ENCODE measurements at places on chromosomes 12 and 14.
A peak's percentile ranks its signal among the peaks of the same experiment; 100 is the strongest.

GRCh38 chr14:93115821-93116675, at the start of gene ITPK1:
TSS of gene ITPK1 (minus strand) at chr14:93115925. CDS start at chr14:93115163, 762 bp downstream.
- DNase-seq, result peak; percentile 88

DNA sequence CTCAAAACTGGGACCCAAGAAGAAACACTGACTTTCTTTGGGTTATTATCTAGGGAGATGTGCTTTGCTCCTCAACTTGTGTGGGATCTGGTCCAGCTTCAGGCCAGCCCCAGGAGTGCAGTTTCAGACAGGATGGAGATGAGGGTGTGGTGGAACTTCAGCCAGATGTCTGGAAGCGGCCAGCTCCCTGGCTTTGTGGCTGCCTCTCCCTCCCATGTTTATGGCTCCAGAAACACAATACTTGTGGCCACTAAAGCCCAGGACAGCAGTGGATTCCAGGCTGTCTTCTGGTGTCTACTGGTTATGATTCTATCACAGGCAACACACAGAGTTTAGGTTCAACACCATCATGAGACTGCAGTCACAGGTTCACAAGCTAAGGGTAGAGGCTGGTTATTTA, 44.2 kb upstream of the EMP1 start:
- DNase-seq, result no peak

GRCh38 chr12:26828280-26829073, 4.5 kb downstream of the ITPR2 start:
- DNase-seq, result no peak

DNA sequence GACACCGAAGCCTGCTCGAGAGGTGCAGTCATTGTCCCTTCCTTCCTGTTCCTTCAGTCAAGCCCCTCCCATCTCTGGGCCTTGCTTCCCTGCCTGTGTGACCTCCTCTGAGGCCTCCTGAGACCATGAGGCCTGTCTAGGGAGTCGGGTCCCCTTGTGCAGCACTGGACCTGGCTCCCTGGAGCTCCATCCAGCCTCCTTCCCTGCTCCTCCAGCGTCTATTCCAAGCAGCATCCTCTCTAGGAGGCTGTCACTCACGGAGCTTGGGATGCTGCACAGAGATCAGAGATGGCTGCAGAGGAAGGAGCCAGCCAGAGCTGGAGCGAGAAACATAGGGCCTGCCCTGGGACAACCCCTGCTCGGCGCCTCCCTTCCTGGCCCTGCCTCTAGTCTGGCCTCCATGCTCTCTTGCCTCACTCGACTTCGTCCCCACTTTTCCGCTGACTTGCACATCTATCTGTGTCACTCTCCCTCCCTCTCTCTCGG, 142.7 kb downstream of the BCL11B start:
- DNase-seq, result no peak

GRCh38 chr14:34030864-34031263, 80.0 kb upstream of the EGLN3 start:
- peak; percentile 89 for DNase-seq

DNA sequence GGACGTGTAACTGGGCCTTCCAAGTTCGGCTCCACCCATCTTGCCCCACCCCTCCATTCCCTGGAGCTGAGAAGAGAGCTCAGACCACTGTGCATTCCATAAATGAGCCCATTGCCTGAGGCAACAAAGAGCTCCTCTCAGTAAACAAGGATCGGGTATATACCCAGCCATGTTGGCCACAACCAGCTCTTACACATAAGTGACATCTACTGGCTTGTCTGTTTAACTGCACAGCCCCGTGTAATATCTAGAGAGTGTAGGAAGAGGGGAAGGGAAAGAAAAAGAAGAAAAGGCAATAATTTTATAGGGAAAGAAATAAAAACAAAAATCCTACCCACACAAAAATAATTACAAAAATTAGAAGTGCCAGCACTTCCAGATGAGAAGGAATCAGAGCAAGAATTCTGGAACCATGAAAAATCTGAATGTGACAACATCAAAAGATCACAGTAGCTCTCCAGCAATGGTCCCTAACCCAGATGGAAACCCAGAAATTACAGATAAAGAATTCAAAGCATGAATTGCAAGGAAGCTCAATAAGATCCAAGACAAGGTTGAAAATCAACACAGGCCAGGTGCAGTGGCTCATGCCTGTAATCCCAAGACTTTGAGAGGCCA, 308.1 kb downstream of the RPAP3 start:
- no peak for DNase-seq

- DNase-seq, result no peak
Observed at GRCh38 chr14:72243309-72244293, 311.4 kb downstream of the RGS6 start.

- DNase-seq, result no peak
Observed at GRCh38 chr14:71048393-71048792, 141.1 kb downstream of the PCNX1 start.

DNA sequence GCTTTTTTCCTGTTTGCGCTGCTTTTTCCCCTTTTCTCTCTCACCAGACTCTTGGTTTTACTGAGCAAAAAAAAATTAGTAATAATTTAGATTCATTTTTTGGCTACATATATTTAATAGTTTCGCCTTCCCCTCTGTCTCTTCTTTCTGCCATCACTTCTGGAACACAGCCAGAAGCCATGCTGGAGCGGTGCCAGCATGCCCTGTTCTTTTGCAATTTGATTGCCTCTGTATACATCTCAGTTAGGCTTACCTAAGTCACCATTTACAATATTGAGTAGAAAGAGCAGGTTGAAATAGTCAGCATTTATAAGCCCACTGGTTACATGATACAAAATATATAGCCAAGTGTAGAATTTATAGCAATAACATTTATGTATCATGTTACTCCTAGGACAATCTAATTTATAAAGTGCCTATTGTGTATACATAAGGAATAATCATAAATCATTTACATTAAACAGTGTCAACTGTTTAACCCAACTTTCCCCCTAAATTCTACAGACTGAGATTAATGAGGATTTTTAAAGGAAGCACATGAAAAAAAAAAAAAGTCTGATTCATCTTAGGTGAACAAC, 413.8 kb upstream of the SOX5 start:
- DNase-seq, result peak; percentile 34

- no peak for DNase-seq
Observed at GRCh38 chr14:90922141-90922540, 105.9 kb upstream of the TTC7B start.

DNA sequence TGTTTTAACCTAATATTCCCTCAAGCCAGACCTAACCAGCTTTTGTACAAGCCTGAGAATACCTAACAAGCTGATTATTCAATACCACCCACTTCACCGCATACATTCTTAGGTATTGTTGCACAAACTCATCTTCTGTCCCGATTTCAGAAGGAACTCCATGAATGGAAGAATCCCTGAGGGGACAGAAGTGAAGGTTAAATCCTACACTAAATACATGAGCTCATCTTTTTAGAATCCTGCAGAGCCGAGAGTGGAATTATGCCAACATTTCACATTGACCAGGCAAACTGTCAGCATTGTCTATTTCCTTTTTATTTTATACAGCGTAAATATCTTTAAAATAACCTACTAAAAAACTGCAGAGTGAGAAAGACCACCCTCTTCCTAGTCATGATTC, 140.7 kb upstream of the PRICKLE1 start:
- no peak for DNase-seq

GRCh38 chr12:89393551-89394121, 41.3 kb upstream of the DUSP6 start:
- DNase-seq, result peak; percentile 63

DNA sequence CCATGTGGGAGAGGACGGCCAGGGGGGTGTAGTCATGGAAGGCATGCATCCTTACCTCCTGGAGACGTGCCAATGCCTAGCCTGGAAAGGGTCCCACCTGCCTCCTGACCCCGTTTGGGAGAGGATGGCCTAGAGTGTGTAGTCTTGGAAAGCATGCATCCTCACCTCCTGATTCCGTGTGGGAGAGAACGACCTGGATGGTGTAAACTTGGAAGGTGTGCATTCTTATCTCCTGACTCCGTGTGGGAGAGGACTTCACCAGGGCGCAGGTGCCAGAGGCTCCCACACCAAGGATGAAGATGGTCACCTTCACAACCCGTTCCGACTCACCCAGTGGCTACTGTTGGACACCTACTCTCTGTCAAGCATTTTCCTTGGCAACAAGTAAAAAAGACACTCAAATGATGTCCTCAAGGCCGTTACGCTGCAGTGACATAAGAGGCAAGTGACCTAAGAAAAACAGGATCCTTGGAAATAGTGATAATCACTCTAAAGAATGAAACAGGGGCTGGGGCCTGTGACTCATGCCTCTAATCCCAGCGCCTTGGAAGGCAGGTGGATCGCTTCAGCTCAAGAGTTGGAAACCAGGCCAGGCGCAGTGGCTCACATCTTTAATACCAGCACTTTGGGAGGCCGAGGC, 37.5 kb upstream of the FZD10 start:
- no peak for DNase-seq

DNA sequence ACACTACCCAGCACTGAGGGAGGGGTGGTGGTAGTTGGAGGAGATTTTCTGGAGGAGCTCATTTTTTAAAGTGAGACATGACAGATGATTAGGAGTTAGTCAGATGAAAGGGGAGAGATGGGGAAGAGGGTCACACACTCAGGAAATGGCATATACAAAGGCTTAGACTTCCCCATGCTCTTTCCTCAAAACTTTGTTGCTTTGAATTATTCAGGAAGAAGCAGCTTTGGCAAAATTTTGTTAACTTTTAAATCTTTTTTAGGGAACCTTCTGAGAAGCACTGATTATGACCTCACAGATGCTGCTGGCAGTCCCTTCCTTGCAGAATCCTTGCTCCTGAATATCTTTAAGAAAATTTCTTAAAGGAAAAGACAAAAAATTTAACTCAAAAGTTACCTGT, 19.8 kb downstream of the ALDH6A1 start:
- DNase-seq, result no peak

GRCh38 chr12:54605138-54605970, 16.9 kb upstream of the PPP1R1A start:
- DNase-seq, result no peak

DNA sequence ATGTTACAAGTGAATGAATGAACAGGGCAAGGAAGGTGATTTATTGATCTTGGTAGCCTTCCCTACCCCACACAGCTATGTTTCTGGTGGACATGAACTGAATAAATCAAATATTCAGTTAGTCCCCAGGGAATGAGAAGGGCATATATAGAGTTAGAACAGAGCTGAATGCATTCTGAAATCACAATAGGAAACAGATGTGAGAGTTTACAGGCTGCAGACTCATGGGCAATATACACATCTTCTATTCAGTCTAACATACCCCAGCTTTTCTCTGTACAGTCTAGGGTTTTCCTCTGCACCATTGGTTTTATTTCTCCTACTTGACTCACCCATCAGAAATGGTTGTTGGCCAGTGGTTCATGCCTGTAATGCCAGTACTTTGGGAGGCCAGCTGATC, 7.3 kb upstream of the STX2 start:
- DNase-seq, result no peak

DNA sequence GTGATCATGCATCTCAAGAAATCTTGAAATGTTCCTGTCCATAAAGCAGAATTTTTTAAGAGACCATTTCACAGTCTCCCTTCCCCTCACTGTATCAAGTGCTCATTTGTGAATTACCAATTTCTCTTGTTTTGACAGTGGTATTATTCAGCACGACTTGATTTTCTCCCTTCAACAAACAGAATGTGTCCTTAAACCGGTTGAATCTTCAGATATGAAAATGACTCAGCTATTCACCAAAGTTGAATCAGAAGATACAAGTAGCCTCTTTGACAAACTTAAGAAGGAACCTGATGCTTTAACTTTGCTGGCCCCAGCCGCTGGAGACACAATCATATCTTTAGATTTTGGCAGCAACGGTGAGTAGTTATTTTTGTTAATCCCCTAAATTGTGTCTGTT, 25.5 kb upstream of the SNAPC1 start:
- DNase-seq, result no peak

DNA sequence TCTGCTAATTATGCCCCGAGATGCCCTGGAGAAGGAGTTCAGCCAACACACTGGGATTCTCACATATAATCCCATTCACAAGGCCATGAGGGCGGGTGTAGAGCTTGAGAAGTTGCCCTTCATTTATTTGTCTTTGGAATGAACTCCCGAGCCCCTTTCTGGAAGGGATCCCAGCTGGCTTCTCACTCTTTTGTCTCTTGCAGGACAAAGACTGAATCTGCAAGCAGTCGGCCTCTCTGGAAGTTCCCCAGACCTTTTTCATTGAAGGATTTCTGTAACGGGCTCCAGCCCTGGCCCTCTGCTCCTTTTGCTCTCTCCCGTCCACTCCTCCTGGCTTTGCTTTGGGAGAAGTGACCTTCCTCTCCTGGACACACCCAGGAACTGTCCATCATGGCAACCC, 163.3 kb upstream of the SFSWAP start:
- no peak for DNase-seq

DNA sequence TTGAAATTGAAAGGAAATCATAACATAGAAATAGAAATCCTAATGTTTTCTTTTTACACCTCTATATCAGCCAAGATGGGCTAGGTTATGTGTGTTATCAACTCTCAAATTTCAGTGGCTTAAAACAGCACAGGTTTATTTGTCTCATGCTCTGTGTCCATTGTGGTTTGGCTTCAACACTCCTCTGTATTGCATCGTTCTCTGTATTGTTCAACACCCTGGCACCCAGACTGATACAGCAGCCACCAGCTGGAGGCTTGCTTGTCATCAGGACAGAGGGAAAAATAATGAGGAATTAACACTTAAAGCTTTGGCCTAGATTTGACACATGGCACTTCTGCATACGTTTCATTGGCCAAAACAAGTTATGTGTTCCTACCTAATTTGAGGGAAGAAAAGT, 234.2 kb upstream of the ARHGAP5 start:
- peak; percentile 44 for DNase-seq

DNA sequence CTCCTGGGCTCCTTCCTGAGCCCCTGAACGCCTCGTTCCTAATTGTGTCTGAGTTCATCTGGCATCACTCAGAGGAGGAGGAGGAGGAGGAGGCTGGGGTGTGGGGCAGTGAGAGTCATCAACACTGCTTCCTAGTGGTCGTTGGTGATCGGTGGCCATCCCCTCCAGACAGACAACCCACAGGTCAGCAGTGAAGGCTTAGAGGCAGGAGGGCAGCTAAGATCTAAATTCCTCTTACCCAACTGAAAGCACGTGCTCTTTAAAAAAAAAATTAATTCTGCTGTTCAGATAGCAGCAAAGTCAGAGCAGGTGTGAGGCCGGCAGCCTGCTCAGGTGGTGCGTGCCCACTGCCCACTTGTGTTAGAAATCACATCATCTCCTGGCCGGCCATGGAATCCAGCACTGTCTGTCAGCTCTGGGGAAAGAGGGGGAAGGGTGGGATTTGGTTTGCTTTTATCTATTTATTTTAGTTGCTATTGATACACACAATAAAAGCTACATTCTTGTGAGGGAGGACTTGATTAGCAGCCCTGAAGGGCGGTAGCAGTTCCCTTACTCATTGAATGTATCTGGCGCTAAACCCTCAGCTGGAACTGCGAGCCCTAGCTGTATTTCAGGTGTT, 46.6 kb downstream of the PPP2R5C start:
- DNase-seq, result no peak

DNA sequence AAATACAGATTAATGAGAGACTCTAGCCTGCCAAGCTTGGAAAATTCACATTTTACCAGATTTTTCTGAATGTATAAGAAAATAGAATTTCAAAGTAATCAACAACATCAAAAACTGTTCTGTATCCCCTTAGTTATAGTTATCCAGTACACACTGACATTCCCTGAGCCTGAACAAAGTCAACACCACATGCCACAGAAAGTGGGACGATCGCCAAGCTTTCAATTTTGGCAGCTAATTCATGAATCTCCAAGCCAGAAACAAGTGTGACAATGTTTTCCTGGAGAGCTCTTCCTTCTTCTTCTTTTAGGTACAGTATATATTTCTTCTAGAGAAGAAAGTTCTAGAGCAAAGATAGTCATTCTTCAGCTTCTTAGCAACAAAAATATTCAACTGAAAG, 290.2 kb downstream of the PRKD1 start:
- no peak for DNase-seq

All from cardiac muscle cell (in vitro differentiated cells and primary cell).